ENCODE measurements at places on chromosomes 7 and 10.

DNA sequence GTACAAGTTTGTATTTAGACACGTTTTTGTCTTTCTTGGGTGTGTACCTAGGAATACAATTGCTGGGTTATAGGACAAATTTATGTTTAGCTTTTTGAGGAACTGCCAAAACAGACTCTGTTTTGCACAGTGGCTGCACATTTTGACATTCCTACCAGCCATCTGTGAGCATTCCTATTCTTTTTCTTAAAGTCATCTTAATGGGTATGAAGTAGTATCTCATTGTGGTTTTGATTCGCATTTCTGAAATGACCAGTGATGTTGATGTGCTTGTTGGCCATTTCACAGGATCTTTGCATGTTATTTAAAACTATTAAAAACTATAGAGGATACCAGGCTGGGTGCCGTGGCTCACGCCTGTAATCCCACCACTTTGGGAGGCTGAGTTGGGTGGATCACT lies 32.6 kb upstream of the IL15RA start:
- DNase-seq = no peak

GRCh38 chr10:6476989-6477388 lies 103.1 kb downstream of the PRKCQ start:
- DNase-seq = no peak

DNA sequence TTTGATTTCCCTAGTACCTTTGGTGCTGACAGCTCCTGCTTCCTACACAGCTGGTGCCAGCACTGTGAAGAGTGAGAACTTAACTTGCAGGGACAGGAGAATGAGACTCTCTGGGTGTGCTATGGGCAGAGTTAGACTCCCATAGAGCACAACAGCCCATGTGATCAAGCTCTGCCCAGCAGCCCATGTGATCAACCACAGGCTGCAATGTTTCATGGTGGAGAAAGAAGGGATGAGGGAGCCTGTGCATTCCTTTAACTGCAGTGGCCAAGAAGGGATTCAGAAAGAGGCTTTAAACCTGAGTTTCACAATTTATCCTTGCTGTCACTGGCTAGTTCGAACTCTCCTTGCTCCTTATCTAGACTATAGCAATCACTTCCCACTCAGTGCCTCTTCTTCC lies 10.0 kb upstream of the MEST start:
- no peak for DNase-seq

- no peak for DNase-seq
Observed at GRCh38 chr7:38215115-38215514, 37.1 kb downstream of the STARD3NL start.

DNA sequence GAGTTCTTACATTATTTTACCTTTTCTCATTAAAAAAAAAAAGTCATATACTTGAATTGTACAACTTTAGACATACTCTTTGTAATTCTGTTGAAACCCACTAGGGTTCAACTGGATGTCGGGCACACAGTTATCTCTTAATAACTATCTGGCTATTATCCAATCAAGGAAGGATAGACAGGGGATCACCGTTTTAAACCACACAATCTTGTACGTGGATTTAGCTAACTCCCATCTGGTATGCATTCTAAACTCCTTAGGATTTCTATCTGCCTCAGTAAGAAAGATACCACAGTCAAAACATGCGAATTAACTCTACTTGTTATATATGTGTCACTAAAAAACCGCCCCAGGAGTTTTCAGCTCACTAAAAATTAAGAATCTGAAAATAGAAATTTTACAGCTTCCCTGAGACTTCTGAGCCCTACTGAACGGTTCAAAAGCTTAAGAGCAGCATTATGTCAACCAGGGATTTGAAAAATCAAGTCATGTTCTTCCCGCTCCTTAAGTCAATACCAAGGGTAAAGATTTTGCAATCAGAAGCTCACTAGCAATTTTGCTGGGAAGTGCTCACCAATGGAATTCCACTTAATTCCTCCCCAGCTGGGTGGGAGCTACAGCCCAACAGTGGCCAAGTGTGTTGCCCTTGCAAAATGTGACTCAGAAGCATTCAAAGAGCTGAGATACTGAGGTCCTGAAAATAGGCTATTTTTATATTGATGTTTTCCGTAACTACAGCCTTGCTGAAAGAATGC lies 267.0 kb downstream of the FRMD4A start:
- DNase-seq = no peak

GRCh38 chr7:107461938-107462533 lies 7.8 kb upstream of the GPR22 start:
- no peak for DNase-seq

DNA sequence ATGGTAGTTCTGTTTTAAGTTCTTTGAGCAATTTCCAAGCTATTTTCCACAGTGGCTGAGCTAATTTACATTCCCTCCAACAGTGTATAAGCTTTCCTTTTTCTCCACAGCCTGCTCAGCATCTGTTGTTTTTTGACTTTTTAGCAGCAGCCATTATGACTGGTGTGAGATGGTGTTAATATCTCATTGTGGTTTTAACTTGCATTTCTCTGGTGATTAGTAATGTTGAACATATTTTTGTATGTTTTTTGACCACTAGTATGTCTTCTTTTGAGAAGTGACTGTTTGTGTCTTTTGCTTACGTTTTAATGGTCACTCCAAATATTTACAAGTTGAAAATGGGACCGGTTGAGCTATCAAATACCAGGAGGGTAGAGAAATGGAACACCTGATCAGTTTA lies 20.4 kb downstream of the GNG11 start:
- DNase-seq = no peak

- DNase-seq = no peak
Observed at GRCh38 chr10:23150091-23150490, 42.0 kb upstream of the PTF1A start.

GRCh38 chr7:155995183-155995612 lies 182.9 kb upstream of the SHH start:
- DNase-seq = no peak

- DNase-seq = no peak
Observed at GRCh38 chr7:140966561-140967233, 42.0 kb upstream of the BRAF start.

- no peak for DNase-seq
Observed at GRCh38 chr7:1520539-1521234, 9.8 kb upstream of the MAFK start.

GRCh38 chr7:100477871-100478267 lies 1.1 kb downstream of the TSC22D4 start:
- DNase-seq = no peak

Measured in left renal pelvis (tissue), 4 donors.